ENCODE measurements at places on chromosomes 4 and X.

- peaks cover 4% of the 10 kb centered on the region for H3K4me1 ChIP-seq
- no peak overlapping the region for H3K27ac ChIP-seq
- DNase-seq, result no peak
- H3K36me3 ChIP-seq, result peaks cover 12% of the 10 kb centered on the region
- H3K27me3 ChIP-seq, result no peaks in the 10 kb centered on the region
Measured at GRCh38 chr4:26885912-26886274, 25.3 kb downstream of the STIM2 start.

DNA sequence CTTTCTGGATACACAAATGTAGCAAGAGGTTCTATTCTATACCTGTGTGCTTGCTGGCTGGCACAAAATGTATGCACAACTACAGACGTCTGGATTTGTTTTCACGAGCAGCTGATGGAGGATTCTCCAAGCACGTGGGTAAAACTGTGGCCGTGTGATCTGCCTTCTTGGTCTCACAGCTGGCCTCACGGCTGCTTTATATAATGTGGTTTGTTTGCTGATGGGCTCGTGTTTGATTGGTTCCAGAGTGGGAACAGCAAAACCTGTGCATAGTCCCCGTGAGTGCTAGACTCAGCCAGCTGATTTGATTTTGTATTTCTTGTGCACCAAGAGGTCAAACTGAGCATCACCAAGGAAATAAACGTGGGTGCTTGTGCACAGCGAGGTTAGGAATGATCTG, 262.6 kb upstream of the RPS6KA3 start:
- H3K36me3 ChIP-seq, result no peaks in the 10 kb centered on the region
- H3K27ac ChIP-seq, result peak overlapping the region; percentile 6
- H3K4me3 ChIP-seq, result no peak overlapping the region

DNA sequence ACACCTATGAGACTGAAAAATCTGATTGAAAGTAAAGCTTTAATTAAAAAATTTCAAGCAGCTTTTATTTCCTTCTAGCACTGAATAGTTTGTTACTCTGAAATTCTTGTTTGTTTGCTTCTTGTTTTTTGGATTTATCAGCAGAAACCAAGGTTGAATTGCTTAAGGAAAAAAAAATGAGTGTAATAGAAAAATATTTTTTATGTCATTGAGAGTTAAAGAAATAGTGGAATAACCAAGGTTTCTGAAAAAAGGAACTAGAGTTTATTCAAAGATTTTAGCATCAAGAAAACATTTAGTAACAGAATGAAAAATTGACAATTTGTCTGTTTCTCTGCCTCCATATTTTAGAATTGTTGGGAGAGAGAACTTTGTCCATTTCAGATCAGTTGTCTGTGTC, 1852.2 kb downstream of the PCDH7 start:
- H3K27ac ChIP-seq, result no peak overlapping the region
- no peaks in the 10 kb centered on the region for H3K4me1 ChIP-seq
- H3K27me3 ChIP-seq, result no peaks in the 10 kb centered on the region

- DNase-seq, result no peak
- peaks cover 1% of the 10 kb centered on the region for H3K36me3 ChIP-seq
- no peaks in the 10 kb centered on the region for H3K27me3 ChIP-seq
- H3K4me3 ChIP-seq, result no peak overlapping the region
- H3K27ac ChIP-seq, result no peak overlapping the region
- H3K4me1 ChIP-seq, result peaks cover 22% of the 10 kb centered on the region
Measured at GRCh38 chr4:79747252-79747651, 325.8 kb downstream of the ANTXR2 start.

DNA sequence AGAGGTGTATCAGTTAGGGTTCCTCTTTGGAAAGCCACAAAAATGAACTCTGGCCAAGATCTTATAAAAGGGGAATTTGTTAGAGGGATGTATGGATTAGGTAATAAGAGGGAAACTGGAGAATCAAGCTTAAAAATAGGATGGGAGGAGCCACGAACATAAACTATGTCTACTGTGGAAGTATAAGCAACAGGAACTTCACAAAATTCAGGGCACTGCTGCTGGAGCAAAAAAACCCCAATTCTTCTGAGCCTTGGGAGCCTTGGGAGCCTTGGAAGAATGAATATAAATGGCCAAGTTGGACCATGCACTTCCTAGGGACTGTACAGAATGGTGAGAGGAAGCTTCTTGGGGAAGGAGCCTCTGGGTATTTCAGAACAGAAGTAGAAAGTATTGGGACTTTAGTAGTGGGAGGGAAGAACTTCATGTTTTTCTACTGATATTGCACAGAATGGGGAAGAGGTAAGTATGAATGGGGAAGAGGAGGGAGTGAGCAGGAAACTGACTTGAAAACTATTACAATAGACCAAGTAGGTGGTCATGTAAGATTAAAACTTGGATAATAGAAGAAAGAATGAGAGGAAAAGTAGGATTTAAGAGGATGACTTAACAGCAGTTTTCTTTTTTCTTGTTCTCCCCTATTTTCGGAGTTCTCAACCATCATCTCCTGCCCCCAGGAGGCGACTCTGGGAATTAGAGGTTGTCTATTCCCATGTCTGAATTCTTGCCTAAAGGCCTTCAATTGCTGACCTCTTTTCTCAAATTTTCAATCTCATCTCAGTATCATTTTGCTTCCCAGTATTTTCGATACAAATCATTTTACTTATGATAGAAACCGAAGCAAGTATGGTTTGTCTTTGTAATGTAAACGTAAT, 44.4 kb upstream of the TAPT1 start:
- H3K27ac ChIP-seq, result peak overlapping the region; percentile 47
- peaks cover 5% of the 10 kb centered on the region for H3K4me1 ChIP-seq
- no peak overlapping the region for H3K4me3 ChIP-seq
- peaks cover 4% of the 10 kb centered on the region for H3K36me3 ChIP-seq
- H3K27me3 ChIP-seq, result no peaks in the 10 kb centered on the region

GRCh38 chr4:87243426-87244053, 23.1 kb upstream of the KLHL8 start:
- peaks cover 15% of the 10 kb centered on the region for H3K36me3 ChIP-seq
- H3K27ac ChIP-seq, result no peak overlapping the region
- H3K4me3 ChIP-seq, result no peak overlapping the region
- no peaks in the 10 kb centered on the region for H3K4me1 ChIP-seq
- H3K27me3 ChIP-seq, result no peaks in the 10 kb centered on the region

DNA sequence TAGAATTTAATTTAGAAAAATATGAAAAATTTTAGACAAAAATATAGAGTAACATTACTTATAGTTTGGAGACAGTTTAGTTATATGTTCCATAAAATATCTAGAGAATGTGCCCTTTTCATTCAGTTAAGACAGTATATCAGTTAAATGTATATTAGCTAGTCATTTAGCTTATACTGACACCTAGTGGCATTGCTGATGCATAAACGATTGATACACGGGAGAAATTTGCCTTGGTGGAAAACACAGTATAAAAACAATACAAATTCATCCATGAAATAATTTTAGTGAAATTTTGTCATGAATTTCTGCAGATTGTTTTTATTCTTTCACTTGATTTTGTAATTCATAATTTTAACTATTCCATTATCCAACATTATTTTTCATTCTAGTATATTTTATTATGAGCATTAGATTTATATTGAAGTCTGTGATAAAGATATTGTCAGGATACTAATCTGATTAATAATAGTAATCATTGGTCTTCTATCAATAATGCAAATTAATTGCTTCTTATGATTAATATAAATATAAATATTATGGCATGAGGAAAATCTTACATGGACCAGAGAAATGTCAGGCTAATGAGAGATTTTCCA, 219.0 kb downstream of the TLL1 start:
- no peak for DNase-seq
- no peak overlapping the region for H3K4me3 ChIP-seq
- peaks cover 4% of the 10 kb centered on the region for H3K27me3 ChIP-seq
- no peaks in the 10 kb centered on the region for H3K36me3 ChIP-seq
- peaks cover 5% of the 10 kb centered on the region for H3K4me1 ChIP-seq

- no peak overlapping the region for H3K27ac ChIP-seq
- no peak for DNase-seq
- H3K27me3 ChIP-seq, result no peaks in the 10 kb centered on the region
- H3K4me3 ChIP-seq, result no peak overlapping the region
- no peaks in the 10 kb centered on the region for H3K4me1 ChIP-seq
- H3K36me3 ChIP-seq, result peaks cover 24% of the 10 kb centered on the region
Measured at GRCh38 chr4:87451537-87451936, 29.2 kb downstream of the NUDT9 start.

DNA sequence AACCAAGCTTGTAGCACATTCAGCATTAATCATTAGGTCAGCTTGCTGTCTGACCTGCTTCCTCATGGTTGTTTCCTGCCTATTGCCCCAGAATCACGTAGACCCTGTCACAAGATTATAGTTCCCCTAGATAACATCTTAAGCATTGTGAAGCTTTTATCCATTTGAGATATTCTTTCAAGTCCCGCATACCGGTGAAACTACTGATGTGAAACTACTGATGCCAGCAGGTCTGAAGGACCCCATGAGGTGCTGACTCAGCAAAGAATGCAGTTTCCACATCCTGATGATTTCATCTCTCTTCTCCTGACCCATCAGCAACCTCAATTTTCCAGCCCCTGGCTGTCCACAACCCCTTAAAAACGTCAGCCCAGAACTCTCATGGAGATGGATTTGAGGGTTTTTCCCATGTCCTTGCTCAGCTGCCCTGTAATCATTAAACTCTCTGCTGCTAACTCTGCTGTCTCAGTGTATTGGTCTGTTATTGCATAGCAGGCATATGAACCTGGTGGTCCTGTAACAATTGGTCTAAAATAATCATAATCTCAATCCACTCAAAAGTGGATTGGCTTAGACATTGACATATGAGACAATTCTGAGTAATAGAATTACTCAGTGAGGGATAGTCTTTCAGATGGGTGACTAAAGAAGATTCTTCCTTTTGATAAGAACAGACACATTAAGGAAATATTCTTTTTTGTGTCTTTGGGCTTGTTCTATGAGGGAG, 26.3 kb upstream of the UBA6 start:
- DNase-seq, result no peak
- H3K4me1 ChIP-seq, result no peaks in the 10 kb centered on the region

DNA sequence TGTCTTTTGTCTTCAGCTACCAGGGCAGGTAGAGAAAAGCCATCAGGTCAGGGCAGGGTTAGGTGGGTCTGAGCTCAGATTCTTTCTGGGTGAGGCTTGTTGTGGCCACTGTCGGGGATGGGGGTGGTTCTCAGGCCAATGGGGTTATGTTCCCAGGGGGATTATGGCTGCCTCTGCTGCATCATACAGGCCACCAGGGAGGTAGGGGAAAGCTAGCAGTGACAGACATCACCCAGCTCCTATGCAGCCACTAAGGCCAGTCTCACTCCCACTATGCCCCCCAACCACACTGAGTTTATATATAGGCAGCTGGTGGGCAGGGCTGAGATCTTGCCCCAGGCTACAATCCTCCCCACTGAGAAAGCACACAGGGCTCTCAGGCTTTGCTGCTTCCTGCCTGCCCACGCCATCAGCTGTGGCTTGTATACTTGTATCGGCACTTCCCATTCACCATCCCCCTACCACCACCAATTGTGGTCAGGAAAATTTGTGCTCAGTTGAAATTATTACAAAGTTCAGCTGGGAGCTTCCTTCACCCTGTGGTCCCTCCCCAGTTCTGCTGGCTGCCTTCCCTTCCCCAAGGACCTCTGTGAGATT, 72.6 kb upstream of the PTPN13 start:
- H3K4me1 ChIP-seq, result no peaks in the 10 kb centered on the region
- H3K27me3 ChIP-seq, result no peaks in the 10 kb centered on the region
- no peak overlapping the region for H3K4me3 ChIP-seq
- H3K27ac ChIP-seq, result no peak overlapping the region

GRCh38 chrX:36950495-36951253, 57.5 kb upstream of the FAM47C start:
- no peak for DNase-seq
- no peaks in the 10 kb centered on the region for H3K36me3 ChIP-seq
- H3K4me3 ChIP-seq, result no peak overlapping the region
- no peak overlapping the region for H3K27ac ChIP-seq
- H3K4me1 ChIP-seq, result peaks cover 3% of the 10 kb centered on the region

- DNase-seq, result no peak
- H3K4me3 ChIP-seq, result no peak overlapping the region
- no peak overlapping the region for H3K27ac ChIP-seq
- H3K4me1 ChIP-seq, result no peaks in the 10 kb centered on the region
- no peaks in the 10 kb centered on the region for H3K27me3 ChIP-seq
Measured at GRCh38 chr4:151250706-151251105, 26.3 kb upstream of the PRSS48 start.

DNA sequence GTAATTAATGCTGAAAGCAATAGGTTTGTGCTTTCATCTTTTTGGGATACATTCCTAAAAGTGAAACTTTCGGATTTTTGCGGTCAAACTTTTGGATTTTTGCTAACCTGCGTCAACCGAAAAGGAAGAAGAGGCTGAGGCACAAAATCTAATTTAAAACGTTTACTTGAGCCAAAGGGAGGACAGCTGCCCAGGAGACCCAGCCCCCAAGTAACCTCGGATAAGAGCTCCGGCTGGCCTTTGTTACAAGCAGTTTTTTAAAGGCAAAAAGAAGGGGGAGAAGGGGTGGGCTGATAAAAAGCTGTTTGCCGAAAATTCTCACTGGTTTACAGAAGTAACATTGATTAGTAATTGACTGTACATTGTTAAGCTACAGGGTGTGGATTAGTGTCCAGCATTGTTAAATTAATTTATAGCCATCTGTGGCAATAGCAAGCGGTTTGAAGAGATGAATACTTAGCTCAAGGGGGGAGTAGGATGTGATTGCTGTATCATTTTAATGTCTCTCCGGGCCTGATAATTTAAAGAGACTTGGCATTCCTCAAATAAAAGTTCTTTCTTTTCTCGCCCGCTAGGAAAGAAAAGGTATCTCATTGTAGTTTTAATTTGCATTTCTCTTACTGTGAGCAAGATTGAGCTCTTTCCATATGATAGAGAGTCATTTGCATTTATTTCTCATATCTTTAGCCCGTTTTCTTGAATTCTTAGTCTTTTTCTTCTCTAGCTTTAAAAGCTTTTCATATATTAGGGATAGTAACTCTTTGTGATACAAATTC, 59.1 kb upstream of the USP9X start:
- no peaks in the 10 kb centered on the region for H3K27me3 ChIP-seq
- H3K4me1 ChIP-seq, result peaks cover 20% of the 10 kb centered on the region
- H3K27ac ChIP-seq, result peak overlapping the region; percentile 60
- no peak for DNase-seq

DNA sequence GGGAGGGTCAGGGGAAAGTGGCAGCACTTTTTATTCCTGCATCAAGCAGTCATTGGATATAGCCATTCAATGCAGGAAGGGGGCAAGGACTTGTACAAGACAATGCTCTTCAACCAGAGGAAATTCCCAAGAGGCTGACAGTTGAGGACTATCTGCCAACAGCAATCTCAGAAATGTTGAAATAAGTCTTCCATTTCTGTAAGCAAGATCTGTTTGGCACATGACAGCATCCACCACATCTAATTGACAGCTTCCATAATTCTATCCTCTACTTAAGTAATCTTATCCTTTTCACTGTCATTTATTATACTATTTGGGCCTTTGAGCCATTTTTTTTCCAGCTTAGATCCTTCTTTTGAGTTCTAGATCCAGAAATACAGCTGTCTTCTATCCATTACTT, 110.7 kb downstream of the CFAP299 start:
- H3K27me3 ChIP-seq, result no peaks in the 10 kb centered on the region
- no peak for DNase-seq
- H3K27ac ChIP-seq, result no peak overlapping the region
- H3K36me3 ChIP-seq, result no peaks in the 10 kb centered on the region
- no peak overlapping the region for H3K4me3 ChIP-seq
